MV-4-11 (cell line): ENCODE measurements at places on chromosomes 4 and X.
A peak's percentile ranks its signal among the peaks of the same experiment; 100 is the strongest.

- DNase-seq, result no peak
Measured at GRCh38 chr4:76969941-76970529, 20.5 kb downstream of the SEPTIN11 start.

GRCh38 chr4:164446516-164446915 lies 307.4 kb upstream of the SMIM31 start:
- DNase-seq, result no peak

DNA sequence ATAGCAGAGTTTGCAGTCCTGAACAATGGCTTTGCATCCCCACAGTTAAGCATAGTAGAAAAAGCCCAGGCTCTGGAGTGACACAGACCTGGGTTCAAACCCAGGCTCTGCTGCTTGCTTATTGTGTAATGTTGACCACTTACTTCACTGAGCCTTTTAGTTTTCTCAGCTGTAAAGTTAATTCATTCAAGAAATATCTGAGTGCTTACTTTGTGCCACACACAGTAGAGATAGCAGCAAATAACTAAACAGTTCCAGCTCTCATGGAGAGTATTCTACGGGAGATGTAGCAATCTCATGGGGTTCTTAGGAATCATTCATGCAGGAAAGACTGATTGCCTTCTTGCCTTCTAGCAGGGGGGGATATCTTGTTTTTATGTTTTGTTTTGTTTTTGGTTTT lies 63.2 kb downstream of the SLC9A6 start:
- DNase-seq, result no peak

DNA sequence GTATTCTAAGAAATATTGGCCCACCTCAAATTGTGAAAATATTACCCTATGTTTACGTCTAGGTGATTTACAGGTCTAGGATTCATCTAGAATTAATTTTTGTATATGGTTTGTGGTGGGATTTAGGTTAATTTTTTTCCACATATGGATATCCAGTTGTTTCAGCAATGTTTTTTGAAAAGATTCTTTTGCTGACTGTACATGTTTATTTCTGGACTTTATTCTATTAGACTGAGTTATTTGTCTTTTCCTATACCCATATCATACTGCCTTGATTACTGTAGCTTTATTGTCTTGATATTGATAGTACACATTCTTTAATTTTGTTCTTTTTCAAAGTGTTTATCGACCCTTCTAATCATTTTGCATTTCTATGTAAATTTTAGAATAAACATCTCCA lies 83.5 kb downstream of the PRKG2 start:
- no peak for DNase-seq

GRCh38 chr4:3041192-3042142 lies 32.9 kb downstream of the HTT-AS start:
- DNase-seq, result peak; percentile 85

DNA sequence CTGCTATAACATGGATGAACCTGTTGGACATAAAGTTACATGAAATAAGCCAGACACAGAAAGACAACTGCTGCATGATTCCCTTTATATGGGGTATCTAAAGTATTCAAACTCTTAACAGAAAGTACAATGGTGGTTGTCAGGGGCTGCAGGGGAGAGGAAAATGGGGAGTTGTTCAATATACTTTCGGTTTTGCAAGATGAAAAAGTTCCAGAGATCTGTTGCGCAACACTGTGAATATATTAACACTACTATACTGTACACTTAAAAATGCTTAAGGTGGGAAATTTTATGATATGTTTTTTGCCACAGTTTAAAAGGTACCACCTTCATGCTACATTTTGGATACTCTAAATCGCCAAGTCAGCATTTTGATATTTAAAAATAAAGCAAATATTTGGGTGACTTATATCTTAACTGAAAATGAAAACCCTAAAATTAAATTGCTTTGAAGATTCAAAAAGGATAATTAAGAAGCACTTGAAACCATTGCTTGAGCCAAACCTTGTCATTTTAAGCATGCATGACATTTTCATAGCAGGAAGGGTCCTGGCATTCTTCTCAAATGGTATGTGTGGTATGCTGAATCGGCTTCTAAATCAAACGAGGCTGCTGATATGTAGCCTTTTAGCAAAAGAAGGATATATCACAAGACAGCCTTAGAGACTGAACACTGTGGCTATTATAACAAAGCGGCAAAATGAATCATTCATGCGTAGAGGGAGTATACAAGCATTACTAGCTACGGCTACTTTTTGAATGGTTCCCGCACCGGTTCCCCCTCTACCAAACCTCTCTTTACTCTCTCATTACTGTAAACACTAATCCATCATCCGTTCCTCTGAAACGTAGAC lies 607.1 kb upstream of the DIPK2B start:
- peak; percentile 57 for DNase-seq

DNA sequence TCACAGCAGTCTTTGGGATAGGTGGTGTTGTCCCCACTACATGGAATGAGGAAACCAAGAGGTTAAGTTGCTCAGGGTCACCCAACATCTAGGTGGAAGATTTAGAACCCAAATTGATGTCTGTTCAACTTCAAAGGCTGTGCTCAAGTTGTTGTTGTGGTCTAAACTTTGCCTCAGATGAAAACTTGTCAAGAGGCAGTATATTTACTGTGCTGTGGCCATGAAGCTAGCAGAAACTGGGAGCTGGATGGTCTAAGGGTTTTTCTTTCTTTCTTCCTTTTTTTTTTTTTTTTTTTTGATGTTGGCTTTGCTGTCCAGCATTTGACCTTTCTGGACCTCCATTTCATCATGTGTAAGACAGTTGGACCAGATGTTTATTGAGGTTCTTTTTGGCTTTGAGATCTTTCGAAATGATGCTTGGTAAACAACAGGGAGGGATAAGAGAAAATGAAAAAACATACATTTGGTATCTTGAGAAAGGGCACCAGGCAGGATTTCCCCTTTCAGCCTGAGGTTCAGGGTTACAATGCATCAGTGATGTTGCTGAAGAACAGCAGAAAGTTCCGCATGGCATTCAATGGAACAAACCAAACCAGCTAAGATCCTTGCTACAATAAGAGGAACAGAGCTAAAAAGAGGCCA lies 166.2 kb upstream of the RPS6KA3 start:
- peak; percentile 90 for DNase-seq

- DNase-seq, result no peak
Measured at GRCh38 chr4:12137575-12137974, 708.9 kb upstream of the HS3ST1 start.

GRCh38 chrX:37824491-37825214 lies 22.7 kb downstream of the DYNLT3 start:
- DNase-seq, result no peak

DNA sequence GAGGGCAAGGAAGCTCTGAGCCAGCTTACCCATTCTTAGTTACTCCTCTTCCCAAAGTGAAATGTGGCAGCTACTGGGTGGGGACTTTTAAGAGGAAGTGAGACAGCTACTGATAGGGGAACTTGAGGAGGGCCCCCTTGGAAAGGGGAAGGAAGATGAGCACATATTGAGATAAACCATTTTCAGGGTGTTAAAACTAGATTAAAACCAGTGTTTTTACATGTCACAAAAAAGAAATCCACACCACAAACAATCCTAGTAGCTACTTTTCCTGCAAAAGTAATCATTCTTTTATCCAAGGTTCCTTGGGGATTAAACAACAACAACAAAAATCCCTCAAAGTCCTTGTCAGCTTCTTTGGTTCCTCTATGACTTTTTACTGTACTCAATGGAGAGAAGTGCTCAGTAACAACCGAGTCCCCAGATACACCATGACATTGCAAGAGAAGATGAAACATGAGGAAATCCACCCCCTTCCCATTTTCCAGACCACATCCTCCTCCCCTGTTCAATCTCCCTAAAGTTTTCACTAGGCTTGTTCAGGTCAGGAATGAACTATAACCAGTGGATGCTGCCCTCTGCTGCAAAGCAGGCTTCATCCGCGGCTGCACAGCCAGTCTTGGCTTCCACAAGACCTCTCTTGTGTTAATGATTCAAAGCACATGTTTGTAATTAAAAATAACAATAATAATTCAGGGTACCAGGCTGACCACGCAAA lies 113.5 kb upstream of the TMEM164 start:
- DNase-seq, result peak; percentile 89

- DNase-seq, result peak; percentile 94
Measured at GRCh38 chrX:15335135-15336022, at the start of gene PIGA. Gene PIGA (minus strand): TSS chrX:15335523. CDS start chrX:15331930, 3,593 bp downstream.

GRCh38 chrX:40298069-40298468 lies 200.3 kb upstream of the BCOR start:
- no peak for DNase-seq

GRCh38 chr4:48225368-48226141 lies 44.1 kb downstream of the TEC start:
- no peak for DNase-seq

DNA sequence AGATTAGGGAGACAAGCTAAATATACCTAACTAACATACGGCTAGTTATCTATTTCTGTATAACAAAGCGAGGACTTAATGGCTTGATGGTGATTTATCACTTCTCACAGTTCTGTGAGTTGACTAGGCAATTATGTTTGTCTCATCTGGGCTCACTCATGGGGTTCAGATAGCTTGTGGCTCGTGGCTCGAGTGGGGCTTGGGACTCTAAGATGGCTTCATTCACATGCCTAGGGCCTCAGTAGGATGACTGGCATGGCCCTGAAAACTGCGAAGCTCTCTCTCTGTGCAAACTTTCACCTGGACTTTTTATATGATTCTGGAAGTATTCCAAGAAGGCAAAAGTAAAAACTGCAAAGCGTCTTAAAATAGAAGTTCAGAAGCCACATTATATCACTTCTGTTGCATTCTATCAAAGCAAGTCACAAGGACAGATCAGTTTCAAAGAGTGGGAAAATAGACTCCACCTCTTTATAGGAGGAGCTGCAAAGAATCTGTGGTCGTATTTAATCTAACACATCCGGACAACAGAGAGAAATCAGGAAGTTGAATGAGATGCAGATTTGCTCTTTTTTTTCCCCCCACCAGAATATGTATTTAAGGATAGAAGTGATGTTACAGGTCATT lies 491.2 kb downstream of the INPP4B start:
- DNase-seq, result peak; percentile 61

DNA sequence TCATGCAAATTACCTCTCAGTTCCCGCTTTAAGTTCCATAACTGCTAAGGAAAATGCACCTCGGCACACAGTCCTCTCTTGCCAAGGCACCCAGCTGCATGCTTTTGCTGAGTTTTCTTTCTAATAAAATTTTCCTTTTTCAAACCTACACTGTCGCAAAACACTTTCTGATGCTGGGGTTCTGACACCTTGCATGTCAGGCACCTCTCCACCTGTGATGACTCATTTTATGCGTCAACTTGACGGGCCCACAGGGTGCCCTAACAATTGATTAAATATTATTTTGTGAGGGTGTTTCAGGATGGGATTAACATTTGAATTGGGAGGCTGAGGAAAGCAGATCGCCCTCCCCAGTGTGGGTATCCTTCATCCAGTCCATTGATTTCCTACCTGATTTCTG lies 291.0 kb upstream of the STS start:
- DNase-seq, result no peak

GRCh38 chr4:126582737-126583136 lies 1050.0 kb upstream of the INTU start:
- no peak for DNase-seq
